Smooth muscle cell of the umbilical artery (primary cell): ENCODE measurements at places on chromosomes 5 and 9. TPM values are rescaled to one million over a fixed set of nuclear protein-coding genes. Genes with fewer than 3 reads are reported as not detected.

Gene PCAT7
- total RNA-seq: 0.30 TPM in 1 of 2 replicates, not detected in the other

Gene FOXD4L6
- total RNA-seq: 0.30 and 0.37 TPM in 2 replicates

Gene FGD3
- total RNA-seq: not detected in 2 replicates

Gene PPP2R2B
- total RNA-seq: 0.18 TPM in 1 of 2 replicates, not detected in the other

Gene SH3GL2
- total RNA-seq: 0.05 TPM in 1 of 2 replicates, not detected in the other

Gene SLC36A3
- total RNA-seq: not detected in 2 replicates

Gene IFNA2
- not detected in 2 replicates for total RNA-seq

Gene FAM174A
- 34.7 and 45.7 TPM in 2 replicates for total RNA-seq

Gene IL31RA
- 0.46 and 1.5 TPM in 2 replicates for total RNA-seq

Gene DAB2IP
- total RNA-seq: 8.3 and 20.1 TPM in 2 replicates

Gene DUSP1
- total RNA-seq: 39.8 and 60.9 TPM in 2 replicates

Gene IL5
- total RNA-seq: not detected in 2 replicates

Gene NOXA1
- 0.18 and 0.30 TPM in 2 replicates for total RNA-seq

Gene NR4A3
- 0.30 and 0.46 TPM in 2 replicates for total RNA-seq

Gene LCN15
- not detected in 2 replicates for total RNA-seq

Gene PDE6A
- total RNA-seq: not detected in 2 replicates
